Psoas muscle (tissue), 8 donors: ENCODE measurements at places on chromosomes 2 and 18. TPM values are rescaled to one million over a fixed set of nuclear protein-coding genes. Genes with fewer than 3 reads are reported as not detected.

DNA sequence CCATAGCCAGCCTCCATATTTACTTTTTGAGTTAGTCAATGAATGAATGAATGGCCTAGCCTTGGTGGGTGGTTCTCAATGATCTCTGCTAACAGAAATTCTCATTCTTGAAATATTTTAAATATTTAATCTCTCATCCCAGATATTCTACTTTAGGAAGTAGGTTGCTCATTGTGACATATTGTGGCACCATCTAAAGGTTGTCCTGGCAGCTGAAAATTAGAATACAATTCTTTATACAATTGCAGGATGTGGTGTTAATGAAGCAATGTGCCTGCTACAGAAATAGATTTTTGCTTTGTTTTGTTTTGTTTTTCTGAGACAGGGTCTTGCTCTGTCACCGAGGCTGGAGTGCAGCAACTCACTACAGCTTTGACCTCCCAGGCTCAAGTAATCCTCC is 35.8 kb downstream of the SCG2 start:
- DNase-seq = no peak

DNA sequence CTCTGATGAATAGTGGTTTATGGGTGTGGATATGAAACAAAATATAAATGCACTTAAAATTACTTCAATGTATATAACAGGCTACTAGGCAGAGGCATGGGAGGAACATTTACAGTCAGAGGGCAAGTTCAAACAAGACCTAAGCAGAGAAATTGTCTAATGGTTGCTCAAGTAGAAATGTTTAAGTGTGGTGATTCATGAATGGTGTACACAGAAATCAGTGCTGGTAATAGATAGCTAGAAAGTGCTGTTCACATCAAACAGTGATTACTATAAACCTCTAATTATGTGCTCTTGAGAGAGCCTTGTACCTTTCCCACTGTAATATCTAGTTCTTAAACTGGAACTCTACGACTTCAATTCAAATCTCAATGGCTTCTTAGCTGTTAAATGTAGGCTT is 485.1 kb downstream of the NRXN1 start:
- no peak for DNase-seq

GRCh38 chr2:121184248-121184862 is 100.6 kb downstream of the TFCP2L1 start:
- no peak for DNase-seq

GRCh38 chr18:79934311-79935097 is 16.9 kb downstream of the SLC66A2 start:
- peak; percentile 44 for DNase-seq

- no peak for DNase-seq
Measured at GRCh38 chr18:46291149-46291548, 187.0 kb downstream of the HAUS1 start.

DNA sequence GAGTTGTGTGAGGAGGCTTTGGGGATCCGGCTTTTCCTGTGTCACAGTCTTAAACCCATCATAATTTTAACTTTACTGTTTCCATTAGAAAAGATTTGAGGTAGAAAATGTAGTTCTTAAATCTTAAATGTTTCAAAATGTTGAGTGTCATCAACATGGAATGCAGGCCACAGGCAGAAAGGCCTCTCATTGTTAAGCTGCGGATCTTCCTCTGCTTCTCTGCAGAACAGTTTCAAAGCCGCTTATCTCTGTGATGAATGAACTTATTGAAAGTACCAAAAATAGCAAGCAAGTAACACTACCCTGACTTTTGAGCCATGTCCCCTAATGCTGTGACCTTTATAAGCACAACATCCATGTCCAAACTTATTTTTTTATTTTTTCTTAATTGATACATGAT is 1645.8 kb downstream of the DPP10 start:
- no peak for DNase-seq

GRCh38 chr2:157246765-157247407 is 10.6 kb upstream of the GALNT5 start:
- no peak for DNase-seq

- DNase-seq = no peak
Measured at GRCh38 chr18:57050310-57050949, 96.5 kb upstream of the BOD1L2 start.

EML6 gene
- total RNA-seq = 1.0 TPM

TM4SF20 gene
- not detected for total RNA-seq
